ENCODE measurements at places on chromosomes 2 and 18. TPM values are rescaled to one million over a fixed set of nuclear protein-coding genes. Genes with fewer than 3 reads are reported as not detected.

- DNase-seq = no peak
Observed at GRCh38 chr2:139964721-139965440, 1184.7 kb upstream of the NXPH2 start.

GRCh38 chr2:184527058-184527457 is 71.3 kb upstream of the ZNF804A start:
- no peak for DNase-seq

DNA sequence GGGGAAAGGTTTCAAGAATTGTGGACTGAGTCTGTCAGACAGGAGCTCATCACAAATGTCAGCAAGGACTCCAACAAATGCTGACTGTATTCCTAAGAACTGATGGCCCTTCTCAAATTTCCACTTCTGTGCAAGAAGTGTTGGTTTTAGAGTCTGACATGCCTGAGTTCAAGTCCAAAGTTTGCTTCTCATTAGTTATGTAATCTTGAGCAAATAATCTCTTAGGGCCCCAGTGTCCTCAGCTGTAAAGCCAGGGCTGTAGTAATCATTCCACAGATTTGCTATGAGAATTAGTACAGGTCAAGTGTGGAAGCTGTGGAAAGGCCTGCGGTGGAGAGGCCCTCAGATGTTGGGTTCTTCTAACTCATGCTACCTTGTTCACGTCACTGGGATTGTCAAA is 23.9 kb downstream of the MEP1B start:
- DNase-seq = peak; percentile 5

DNA sequence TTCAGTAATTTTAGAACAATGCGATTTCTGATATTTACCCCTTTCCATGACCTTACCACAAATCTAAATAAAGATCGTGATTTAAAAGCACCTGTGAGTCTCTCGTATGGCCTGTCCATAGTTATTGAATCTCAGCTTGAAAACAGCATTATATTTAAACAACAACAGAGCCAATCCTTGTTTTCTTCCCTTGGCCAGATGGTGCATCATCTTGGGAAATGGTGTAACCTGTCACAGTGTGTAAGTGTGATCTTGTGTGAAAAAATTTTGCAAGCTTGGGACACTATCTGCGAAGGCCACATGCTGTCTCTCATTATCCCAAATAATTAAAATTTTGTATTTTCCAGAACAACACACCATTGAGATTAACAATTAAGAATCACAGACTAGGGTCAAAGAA is 262.7 kb upstream of the SPHKAP start:
- no peak for DNase-seq

IL1RL2 gene
- 1.4 TPM for total RNA-seq

DPP4 gene
- 74.8 TPM for total RNA-seq

VSNL1 gene
- total RNA-seq = 0.44 TPM
